ENCODE measurements at places on chromosomes 2 and 18.

- DNase-seq, result no peak
Observed at GRCh38 chr18:37432436-37433195, 133.0 kb downstream of the CELF4 start.

DNA sequence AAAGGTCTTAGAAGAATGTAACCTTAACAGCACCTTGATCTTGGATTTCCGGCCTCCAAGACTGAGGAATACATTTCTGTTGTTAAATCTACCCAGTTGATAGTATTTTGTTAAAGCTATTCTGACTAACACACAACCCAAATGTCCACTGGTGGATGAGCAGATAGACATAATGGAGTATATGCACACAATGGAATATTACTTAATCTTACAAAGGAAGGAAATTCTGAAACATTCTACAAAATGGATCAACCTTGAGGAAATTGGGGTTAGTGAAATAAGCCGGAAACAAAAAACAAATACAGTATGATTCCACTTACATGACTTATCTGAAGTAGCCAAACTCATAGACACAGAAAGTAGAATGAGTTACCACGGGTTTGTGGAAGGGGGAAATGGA lies 168.7 kb downstream of the ZNF804A start:
- DNase-seq, result no peak

GRCh38 chr2:109648041-109648527 lies 33.9 kb downstream of the SOWAHC start:
- peak; percentile 17 for DNase-seq

DNA sequence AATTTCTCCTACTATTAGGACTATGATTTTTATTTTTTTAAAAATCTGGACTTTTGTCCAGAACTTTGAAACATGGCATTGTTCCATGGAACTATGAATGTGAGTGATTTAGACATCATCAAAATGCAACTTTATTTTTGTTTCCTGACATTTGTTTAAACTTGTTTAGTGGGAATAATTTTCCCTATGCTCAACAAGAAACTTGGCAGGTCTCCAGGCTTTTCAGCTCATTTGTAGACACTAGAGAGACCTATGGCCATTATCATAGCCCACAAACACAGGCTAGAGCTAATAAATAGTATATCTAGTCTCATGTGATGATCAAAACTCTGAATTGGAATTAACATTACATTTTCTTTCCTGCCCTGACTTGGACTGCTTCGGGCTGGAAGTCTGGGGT lies 145.1 kb upstream of the CELF4 start:
- DNase-seq, result no peak

DNA sequence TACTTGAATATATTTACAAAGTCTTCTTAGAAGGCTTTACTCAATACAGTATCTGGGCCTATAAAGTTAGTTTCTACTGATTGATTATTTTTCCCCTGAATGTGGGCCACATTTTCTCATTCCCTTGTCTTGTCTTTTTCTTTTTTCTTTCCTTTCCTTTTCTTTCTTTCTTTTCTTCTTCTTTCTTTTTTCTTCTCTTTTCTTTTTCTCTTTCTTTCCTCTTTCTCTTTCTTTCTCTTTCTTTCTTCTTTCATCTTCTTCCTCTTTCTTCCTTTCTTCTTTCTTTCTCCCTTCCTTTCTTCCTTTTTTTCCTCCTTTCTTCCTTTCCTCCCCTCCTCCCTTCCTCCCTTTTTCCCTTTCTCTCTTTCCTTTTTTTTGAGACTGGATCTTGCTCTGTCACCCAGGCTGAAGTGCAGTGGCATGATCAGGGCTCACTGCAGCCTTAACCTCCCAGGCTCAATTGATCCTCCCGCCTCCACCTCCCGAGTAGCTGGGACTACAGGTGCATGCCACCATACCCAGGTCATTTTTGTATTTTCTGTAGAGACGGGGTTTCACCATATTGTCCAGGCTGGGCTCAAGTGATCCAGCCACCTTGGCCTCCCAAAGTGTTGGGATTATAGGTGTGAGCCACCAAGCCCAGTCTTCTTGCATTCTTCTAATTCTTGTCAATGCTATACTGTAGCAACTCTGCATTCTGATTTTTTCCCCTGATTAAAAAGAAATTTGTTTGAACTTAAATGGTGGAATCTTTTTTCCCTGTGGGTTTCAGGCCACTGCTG lies 133.1 kb upstream of the FBXO11 start:
- no peak for DNase-seq

GRCh38 chr2:32095671-32096070 lies 32.3 kb downstream of the SPAST start:
- DNase-seq, result no peak

DNA sequence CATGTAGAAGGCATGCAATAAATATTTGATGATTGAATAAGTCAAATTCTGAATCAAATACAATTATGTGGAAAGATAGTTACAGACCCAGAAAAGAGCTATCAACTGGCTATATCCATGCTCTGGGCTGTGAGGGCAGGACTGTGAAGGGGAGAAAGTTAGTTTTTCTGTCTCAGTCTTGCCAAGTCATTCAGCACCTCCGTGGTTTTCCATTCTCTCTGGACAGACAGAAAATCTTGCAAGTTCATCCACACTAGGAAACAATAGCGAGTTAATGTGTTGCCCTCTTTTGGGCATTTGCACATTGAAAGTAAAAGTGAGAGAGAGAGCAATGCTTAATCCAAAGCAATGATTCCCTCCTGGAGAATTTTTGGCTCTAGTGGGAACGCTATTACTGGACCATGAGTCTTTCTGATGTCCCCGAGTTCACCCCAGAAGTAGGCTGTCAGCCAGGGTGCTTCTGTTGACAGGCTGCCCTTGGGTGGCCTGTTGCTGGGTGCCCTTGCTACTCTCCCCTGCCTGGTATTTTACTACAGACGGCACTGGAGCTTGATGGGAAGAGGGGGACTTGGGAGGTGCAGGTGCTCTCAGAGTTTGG lies 238.3 kb downstream of the LOXHD1 start:
- DNase-seq, result no peak

DNA sequence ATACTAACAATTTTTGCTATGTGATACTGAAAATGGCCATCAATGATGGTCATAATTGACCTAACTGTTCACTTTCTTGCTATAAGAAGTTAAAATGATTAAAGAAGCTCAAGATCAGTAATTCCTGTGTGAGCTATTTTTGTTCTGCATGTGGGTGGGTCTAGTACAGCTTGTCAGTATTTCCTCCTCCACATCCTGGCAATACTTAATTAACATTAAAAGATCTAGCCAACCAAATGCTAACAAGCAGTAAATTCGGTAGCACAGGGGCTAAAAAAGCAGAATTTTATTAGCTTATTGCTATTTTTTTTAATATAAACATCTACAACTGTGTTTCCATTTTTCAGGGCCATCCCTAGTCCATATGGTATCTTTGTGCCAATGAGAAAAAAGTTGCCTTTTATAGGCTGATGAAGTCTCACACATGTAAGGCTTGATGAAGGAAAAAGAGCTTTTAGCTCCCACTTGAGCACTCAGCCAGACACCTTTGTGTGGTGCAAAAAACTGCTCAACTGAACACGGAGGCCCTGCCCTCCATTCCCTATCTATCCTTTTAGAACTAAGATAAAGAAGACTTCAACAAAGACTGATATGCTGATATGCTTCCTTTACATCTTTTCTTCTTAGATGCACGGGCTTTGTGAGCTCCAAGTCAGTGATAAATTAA lies 4.9 kb upstream of the PNO1 start:
- DNase-seq, result peak; percentile 35

DNA sequence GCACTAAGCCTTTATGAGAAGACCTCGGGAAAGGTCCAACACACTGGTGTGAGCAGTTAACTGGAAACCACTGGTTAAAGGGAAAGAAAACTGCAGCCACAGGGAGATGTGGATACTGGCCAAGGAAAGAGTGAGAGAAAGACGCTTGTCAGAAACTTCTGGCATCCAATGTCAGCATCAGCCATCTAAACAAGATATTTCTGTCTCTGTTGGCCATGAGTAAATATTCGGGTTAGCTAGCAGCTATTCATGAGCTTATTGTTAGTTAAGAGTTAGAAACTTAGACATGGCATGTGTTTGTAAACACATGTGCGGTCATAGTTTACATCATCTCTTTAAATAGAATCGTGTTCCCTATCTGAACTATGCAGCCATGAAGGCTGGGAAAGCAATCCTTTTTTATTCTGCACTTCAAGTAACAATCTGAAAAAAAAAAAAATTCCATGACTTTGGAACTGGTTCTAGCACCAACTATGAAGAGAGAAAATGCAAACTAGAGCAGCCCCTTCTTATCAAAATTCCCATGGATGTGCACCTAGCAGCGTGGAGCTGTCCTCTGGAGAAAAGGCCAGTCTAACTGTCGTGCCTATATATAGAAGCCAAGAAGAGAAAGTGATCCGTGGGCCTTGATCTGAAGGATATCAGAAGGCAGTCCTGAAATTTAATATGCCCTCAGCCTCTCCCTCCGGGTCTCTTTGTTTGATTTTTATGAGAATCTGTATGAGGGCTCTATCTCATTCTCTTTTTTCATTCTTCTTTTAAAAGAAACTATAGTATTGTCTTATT lies 84.0 kb upstream of the RFX8 start:
- no peak for DNase-seq

DNA sequence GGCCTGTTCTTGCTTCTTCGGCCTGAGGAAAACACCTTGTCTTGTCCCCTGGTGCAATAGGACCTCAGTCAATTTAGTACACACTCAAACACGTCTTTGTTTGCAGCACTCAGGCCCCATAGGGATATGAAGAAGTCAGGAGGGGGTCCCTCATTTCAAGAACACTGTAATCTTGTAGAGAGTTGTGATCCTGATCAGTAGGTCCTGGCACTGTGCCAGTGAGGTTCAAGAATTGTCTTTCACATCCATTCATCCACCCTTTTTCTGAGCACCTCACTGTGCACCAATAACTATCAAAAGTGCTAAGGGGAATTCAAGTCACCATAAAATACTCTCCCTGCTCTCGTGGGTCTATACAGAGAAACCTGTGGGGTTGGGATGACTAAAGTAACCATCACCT lies 131.4 kb upstream of the LHCGR start:
- DNase-seq, result no peak

GRCh38 chr2:187687585-187687984 lies 133.3 kb upstream of the TFPI start:
- no peak for DNase-seq

GRCh38 chr18:10726198-10727068 lies 200.6 kb downstream of the NAPG start:
- DNase-seq, result peak; percentile 41

DNA sequence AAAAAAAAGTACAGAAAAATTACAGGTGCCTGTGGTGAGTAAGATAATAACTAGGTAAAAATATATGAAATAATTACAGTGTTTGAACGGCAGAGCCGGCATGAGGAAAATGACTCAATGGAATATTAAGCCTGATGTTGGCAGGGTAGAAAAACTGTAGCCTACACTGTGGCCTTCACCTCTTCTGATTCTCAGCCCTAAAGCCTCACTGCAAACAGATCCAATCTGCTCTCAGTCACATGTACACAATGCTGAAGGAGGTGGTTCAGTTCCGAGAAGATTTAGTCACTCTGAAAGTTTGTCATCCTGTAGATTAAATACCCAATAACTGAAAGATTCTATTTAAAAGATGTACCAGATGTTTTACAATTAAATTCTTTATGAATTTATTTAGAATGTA lies 66.9 kb upstream of the MAP3K20 start:
- no peak for DNase-seq

GRCh38 chr2:209458008-209458979 lies 34.4 kb downstream of the MAP2 start:
- no peak for DNase-seq

DNA sequence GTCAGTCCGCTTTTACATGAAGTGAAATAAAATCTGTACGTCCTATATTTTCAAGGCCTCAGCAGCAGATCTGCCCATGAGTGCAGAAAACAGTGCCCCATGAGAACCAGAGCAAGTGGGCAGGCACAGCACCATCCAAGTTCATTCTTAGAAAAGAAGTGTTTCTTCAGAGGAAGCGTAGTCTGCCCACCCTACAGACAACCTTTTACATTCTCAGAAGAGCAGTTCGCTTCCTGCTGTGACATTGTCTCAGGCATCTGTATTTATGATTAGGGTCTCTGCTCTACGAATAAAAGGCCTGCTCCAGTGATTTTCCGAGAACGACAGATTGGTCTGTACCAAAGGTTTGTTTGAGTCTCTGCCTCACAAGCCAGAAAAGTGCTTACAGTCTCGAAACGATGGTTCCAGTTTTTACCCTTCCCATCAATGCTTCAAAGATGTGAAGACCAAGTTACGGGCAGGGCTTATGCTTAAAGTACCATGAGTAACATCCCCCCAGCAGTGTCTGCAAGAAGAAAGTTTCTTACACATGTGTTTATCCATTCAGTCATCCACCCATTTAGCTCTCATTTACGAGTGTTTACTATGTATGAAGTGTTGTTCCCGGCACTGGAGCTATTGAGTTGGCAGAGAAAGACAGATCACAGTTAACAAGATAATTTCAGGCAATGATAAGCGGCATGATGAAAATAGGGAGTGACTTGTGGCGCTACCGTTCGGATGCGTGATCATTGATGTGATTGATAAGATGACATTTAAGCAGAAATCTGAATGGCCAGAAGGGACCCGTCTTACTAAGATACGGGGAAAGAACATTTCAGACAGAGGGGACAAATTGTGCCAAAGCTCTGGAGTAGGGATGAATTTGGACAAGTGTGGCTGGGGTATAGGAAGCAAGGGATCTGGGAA lies 31.4 kb upstream of the CTLA4 start:
- no peak for DNase-seq

DNA sequence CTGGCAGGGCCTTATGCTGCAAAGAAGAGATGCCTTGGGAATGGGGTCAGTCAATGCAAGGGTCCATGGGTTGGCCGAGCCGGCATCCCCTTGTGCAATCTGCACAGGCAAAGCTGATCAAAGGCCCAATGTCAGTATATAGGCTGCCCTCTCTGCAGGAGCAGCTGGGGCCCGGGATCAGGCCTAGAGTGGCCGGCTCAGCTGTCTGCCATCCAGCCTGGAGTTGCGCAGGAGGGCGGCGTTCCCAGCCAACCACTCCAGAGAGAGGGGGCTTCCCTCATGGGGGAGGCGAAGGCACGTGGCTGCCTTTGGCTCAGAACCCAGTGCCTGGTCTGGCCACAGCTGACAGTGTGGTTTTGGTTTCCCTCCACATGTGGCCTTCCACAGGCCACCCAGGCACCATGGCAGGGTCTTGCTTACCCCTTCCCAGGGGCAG lies 3.9 kb downstream of the INPP5D start:
- no peak for DNase-seq

GRCh38 chr18:52007105-52007504 lies 332.9 kb upstream of the DCC start:
- DNase-seq, result no peak

GRCh38 chr2:157176602-157177001 lies 80.9 kb upstream of the GALNT5 start:
- no peak for DNase-seq

DNA sequence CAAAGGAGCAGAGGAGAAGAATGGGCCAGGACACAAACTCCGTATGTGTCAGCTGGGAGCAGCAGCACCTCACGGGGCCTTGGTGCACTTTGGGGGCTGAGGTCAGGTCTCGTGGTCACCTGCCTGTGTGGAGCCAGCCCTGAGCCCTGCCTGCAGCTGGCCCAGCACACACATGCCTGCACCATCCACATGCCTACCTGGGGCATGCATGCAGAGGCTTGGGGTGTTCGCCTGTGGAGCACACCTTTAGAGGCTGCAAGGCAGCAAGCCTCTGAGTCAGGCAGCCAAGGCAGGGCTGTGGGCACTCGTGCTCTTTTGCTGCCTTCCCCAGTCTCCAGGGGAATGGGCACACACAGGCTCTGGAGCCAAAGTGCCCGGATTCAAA lies 36.0 kb downstream of the ARHGEF4 start:
- no peak for DNase-seq

- DNase-seq, result no peak
Observed at GRCh38 chr2:233844064-233844807, 10.1 kb downstream of the HJURP start.

GRCh38 chr18:25262920-25263319 lies 89.0 kb downstream of the ZNF521 start:
- DNase-seq, result no peak

All from Ammon's horn (tissue), 1 donor.